ENCODE measurements at places on chromosomes 6 and 20.

DNA sequence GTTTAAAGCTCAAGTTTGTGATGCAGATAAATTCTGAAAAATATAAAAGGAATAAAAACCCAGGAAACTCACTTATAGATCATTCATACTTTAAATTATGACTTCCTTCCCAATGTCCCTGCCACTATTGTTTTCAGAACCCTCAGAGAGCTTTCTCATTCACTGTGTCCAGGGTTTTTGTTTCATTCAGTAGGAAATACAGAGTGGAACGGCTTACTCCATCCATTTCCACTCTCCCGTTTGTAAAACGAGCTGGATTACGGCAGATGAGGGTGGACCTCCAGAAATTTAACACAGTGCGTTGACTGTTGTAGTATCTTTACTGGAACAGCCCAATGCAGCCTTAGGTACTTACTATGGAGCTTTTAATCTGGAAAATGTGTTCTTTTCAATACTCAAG, 23.6 kb downstream of the BPIFA1 start:
- no peak for DNase-seq

DNA sequence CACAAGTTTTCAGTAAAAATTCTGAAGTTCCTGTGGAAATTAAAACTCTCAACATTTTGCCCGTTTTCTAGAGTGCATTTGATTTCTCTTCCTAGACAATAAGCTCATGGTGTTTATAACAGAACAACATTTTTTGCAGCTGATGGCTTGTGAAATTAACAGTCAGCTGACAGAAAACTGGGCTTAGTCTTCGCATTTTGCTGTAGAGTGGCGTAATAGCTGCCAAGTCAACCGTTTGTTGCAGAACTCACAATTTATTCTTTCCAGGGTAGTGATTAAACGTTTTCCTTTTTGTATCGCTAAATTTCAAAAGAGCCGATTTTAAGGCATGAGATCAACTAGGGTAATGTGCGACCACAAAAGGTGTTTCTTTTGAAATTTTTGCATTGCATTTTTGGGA, 1.4 kb downstream of the SPO11 start:
- DNase-seq = no peak

DNA sequence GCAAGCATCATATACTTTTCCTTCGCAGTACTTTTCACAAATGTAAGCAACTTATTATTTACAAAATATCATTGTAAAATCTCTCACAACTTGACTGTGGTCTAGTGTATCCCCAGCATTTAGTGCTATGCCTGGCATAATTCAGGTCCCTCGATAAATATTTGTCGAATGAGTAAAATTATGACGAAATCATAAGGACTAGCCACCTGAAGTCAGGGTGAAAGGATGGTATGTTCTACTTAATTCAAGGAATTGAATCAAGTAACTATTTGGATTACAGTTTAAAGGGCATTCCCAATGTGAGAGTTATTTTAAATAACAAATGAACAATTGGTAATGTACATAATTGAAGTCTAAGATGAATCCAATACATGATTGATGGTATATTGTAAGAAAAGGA, 393.0 kb upstream of the SLC35B3 start:
- no peak for DNase-seq

- DNase-seq = no peak
Observed at GRCh38 chr6:119322715-119323350, 26.7 kb downstream of the MAN1A1 start.

DNA sequence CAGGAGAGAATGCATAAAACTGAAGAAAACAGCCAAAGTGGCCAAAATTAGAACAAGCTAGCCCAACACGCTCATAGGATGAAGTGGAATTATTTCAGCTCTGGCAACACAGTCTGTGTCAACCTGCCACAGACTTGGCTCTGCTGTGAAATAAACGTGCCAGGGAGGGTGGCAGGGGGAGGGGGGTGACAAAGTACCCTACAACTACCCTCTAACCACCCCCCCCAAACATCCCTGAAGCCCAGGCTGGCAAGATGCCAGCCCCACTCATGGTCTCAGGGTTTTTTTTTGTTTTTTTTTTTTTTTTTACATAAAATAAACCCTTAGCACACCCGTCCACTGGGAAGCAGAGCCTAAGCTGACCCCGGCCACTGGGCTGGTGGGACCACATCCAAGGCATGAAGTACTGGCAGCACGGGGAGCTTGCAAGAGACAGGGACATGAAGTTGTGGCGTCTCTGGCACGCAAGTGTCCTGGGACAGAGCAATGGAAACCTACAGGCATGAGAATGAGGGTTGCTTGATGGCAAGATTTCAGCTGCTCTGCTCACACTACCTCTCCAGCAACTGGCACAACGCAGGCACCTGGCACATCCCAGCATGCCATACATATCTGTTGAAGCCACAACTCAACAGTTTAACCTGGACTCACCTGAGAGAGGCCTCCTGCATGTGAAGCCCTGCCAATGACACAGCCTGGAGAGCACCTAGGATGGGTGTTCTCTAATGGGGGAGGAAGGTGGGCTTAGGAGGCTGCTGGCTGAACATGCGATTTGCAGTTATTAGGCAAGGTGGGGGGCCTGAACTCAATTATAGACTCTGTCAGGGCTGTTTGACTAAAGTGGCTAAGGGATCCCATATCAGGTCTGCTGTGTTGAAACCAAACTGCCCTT, 76.4 kb downstream of the TRAM2 start:
- no peak for DNase-seq

GRCh38 chr6:114100215-114100994, 129.5 kb upstream of the HDAC2 start:
- DNase-seq = no peak

DNA sequence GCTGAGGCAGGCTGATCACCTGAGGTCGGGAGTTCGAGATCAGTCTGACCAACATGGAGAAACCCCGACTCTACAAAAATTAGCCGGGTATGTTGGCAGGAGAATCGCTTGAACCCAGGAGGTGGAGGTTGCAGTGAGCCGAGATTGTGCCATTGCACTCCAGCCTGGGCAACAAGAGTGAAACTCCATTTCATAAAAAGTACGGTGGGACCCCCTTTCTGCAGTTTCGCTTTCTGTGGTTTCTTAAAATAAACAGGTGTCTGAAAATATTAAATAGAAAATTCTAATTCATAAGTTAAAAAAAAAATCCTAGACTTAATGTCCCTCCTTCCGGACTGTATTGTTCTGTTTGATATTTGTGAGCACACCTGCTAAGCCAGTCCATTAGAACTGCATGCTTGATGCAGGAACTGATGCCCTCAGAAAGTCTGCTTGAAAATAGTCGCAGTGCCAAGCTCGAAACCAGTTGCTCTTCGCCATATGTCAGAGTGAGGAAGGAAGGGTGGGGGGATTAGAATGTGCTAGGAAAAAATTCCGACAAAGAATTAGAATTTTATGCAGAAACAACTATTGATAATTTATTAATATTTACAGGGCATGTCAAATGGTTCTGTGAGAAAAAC, 85.9 kb downstream of the JARID2 start:
- DNase-seq = no peak

- no peak for DNase-seq
Observed at GRCh38 chr6:155128977-155129376, 133.9 kb downstream of the TIAM2 start.

GRCh38 chr6:46098678-46099077, 31.1 kb upstream of the ENPP4 start:
- DNase-seq = no peak

DNA sequence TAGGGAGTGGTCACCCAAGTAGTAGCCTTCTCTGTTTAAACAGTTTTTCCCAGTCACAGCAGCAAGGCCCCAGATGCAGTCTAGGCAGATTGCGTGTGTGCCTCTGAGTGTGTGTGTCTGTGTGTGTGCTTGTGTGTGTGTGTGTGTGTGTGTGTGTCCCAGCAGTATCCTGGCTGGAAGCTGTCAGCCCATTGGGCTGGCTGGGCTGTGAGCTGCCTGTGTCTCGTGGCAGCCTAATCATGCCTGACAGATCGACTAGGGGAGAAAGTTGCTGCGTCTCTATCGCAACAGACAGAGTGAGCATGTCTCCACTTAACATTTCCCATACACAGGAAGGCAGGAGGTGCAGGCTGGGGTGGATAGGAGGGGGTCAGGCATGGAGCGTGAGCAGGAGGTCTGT, 42.9 kb upstream of the LRFN2 start:
- no peak for DNase-seq

DNA sequence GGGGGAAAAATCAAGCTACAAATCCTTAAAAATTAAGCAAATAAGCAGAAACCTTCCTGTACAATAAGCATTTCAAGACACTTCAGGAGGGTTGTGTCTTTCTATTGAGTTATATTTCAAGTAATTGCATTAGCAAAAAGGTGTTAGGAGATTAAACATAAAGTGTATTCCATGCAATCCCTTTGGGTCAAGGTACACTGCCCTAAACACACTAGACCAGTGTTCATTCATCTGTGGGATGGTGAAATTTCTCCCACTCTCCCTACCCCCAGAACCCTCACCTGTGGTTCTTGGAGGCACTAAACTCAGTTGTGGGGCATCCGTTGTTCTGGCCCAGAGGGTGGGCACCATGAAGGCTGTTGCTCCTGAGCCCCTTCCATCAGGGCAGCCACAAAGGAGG, 205.1 kb upstream of the SGK1 start:
- no peak for DNase-seq

DNA sequence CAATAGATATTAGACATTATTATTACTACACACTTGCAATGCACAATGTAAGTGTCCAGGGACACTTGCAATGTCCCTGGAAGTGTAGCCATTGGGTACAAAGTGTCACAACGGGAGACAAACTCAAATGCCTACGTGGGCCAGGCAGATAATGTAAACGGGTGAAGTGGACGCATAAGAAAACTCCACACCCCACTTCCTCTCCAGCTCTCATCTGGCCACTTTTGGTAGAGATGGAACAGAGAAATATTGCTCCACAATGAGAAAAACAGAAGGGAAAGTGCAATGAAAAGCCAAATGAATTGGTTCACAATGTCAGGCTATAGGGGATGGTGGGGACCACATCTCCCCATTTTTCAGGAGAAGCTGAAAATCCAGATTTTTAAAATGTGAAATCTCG, 9.4 kb downstream of the SULF2 start:
- DNase-seq = no peak

DNA sequence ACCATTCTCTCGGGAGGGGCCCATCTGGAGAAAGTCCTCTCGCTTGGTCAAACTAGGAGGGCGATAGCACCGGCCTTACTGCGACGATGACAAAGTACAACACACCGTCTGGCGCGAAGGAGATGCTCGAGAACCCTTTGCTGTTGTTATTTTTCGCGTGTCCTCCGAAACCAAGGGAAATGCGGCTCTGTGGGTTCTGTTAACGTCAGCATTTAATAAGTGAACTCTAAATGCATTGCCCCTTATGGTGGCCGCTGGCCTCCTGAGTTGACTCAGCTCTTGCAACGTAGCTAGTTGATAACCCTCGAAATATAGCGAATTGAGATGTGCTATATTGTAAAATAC, 577 bp upstream of the SCAND1 start:
- no peak for DNase-seq

- DNase-seq = no peak
Observed at GRCh38 chr6:14454473-14454775, 336.9 kb downstream of the CD83 start.

GRCh38 chr6:14128012-14128411, 10.4 kb downstream of the CD83 start:
- DNase-seq = no peak

- no peak for DNase-seq
Observed at GRCh38 chr20:12894089-12894488, 114.7 kb upstream of the SPTLC3 start.

- DNase-seq = no peak
Observed at GRCh38 chr20:12886618-12887363, 122.0 kb upstream of the SPTLC3 start.

DNA sequence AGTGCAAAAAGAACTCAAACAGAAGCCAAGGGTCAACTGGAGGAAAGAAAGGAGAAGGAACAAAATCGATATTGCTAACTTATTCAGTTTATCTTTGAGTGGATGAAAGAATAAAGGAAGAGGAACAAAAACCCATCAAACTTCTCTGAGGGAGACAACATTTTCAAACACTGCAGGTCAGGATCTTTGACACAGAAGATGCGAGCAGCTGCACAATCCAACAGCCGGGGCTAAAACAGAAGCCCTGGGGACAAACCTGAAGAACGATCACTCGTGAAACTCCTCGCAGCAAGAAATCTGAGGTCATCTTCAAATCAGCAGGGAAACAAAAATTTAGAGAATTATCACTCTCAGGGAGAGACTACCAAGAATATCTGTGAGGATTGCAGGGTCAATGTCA, 14.2 kb downstream of the SLC23A2 start:
- no peak for DNase-seq

DNA sequence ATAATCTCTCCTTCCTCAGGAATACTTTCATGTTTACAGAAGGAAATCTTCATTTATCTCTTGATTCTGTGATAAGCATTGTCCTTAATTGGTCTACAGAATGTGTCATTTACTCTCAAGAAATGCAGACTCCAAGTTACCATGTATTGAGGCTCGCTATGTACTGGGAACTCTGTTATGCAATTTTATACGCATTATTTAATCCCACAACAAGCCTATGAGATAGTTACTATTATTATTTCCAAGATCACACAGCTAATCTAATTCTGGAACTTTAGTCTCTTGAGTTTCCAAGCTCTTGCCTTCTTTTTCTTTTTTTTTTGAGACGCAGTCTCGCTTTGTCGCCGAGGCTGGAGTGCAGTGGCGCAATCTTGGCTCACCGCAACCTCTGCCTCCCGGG, 30.0 kb upstream of the RAB23 start:
- DNase-seq = no peak

- DNase-seq = no peak
Observed at GRCh38 chr6:35602133-35602946, 86.4 kb downstream of the FKBP5 start.

DNA sequence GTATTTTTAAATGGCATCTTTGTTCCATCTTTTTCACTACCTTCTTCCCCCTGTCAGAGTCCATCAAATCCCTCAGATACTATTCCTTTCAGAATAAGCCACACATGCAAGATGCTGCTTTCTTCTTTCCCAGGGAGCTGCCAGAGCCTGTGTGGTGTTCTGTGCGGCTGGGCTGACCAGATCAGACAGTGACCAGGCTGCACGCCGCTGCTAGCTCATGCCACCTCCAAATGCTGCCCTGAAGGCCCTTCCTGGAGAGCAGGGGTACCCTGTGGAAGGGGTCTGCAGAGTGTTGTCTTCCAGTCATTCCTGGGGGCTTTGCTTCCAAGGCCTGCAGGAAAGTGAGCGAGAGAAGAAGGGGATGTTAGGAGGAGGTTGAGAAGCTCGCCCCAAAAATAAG, 179.1 kb upstream of the SUPT3H start:
- no peak for DNase-seq

- DNase-seq = no peak
Observed at GRCh38 chr20:4226330-4227084, 211.1 kb upstream of the RNF24 start.

DNA sequence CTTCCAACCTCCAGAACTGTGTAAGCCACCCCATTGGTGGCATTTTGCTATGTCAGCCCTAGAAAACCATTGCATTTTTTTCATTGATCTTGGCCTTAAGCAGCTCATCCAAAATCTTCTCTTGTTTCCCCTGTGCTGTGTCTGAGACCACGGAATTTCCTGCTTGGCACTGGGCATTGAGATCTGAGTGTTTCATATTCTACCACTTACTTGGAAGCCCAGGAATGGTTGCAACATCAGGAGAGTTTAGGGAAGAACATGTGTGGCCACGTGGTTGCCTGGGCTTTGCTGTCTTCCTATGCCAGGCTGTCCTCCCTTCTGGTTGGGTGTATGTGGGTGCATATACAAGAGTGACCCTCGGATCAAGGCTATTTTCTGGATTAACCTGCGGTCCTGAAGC, 139.3 kb upstream of the PMEPA1 start:
- no peak for DNase-seq

All from activated CD4-positive, CD25-positive, alpha-beta regulatory T cell treated with anti-CD3 and anti-CD28 coated beads, Interleukin-2, amount 50 U/mL, for 16 hours (primary cell).